ENCODE measurements at places on chromosomes 5 and 9.

- no peak for DNase-seq
These were observed 46.5 kb downstream of the SLC25A46 start for GRCh38 chr5:110785356-110785755.

DNA sequence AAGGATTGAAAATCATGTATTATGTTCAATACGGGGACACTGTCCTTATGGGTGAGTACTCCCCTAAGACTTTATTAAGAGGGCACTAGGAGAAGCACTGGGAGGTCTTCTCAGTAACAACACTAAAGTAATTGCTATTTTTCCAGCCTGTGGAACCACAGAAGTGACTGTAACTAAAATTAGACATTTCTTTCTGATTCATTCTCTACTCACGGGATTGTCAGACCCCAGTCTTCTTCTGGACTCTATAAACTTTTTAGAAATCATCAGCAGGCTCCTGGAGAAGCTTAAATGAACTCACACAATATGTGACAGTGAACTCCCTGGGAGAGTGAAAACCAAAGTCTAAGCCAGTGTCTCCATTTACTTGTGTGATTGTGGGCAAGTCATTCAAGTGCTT, 14.5 kb downstream of the TLR4 start:
- no peak for DNase-seq

GRCh38 chr5:169356181-169356580, 55.2 kb upstream of the SLIT3 start:
- no peak for DNase-seq

DNA sequence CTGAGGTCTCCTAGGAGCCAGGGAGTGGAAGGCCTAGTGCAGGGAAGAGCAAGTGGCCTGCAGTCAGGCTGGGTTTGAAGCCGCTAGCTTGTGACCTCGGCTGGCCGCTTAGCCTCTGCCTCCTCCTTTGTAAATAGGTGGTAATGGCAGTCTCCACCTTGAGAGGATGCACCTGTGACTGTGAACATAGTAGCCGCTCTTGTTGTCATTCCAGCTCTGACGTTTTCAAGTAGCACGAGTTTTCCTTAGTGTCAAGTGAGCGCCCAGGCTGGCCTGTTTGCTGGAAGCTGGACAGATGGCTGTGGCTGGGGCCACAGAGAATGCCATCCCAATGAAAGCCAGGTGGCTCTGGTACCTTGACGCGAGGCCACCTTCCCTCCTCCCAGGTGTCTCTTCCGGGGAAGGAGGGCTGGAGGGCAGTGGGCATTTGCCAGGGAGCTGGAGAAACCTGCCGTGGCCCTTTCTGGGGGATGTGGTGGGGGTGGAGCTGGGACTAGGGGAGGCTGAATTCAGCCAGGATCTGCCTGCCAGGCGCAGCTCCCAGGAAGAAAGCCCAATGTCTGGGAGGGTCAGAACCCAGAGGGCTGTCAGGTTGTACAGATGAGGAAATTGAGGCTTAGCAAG, 2.5 kb downstream of the ASS1 start:
- no peak for DNase-seq

DNA sequence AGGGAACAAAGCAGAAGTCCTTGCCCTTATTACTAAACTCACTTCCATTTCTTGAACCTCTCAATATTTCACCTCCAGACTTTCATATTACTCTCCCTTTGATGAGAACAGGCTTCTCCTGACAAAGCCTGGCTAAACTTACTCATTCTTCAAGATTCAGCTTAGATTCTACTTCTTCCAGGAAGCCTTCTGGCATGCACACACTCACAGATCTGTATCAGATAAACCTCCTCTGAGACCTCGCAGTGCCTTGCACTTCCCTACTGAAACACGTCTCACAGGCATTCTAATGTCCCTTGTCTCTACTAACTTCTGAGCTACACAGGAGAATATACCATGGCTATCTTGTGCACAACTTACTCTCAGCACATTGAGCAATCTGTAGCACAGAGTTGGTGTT, 16.6 kb upstream of the PAPPA start:
- no peak for DNase-seq

DNA sequence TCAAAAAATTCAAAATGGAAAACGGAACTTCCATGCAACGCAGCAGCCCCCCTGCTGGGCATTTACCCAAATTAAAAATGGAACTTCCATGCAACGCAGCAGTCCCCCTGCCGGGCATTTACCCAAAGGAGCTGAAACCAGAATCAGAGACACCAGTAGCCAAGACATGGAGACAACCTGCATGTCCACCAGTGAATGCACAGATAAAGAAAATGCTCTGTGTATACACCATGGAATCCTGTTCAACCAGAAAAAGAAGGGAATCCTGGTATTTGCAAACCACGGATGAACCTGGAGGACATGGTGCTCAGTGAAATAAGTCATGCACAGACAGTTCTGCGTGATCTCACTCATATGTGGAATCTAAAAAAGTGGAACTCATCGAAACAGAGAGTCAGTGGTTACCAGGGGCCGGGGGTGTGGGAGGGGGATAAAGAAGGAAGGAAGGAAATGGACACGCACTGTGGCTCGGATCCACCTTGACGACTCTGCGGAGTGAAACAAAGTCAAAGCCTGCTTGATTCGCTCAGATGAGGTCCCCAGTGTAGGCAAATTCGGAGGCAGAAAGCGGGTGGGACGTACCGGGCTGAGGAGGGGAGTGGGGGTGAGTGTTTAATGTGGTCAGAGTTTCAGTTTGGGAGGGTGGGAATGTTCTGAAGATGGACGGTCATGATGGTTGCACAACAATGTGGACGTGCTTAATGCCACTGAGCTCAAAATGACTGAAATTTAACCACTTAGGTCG, 40.2 kb upstream of the EXOC3 start:
- DNase-seq = no peak

DNA sequence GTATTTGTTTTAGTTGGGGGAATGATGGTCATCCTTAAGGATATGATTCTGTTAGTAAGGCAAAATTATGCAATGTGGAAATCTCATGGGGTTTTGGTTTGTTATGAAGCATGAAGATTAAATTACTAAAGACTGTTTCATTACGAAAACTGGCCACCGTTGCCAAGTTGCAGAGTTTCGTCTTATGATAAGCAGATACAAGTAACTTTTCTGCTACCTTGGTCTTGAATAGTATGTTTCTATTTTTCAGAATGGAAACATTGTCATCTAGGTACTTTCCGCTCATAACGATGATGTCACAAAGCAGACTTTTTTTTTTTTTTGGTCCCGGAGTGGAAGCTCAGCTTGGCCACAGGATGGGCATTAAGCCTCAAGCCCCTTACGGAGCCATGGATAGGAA, 4.2 kb downstream of the CCNI2 start:
- DNase-seq = no peak

- no peak for DNase-seq
These were observed 50.3 kb downstream of the ARHGAP26 start for GRCh38 chr5:142820447-142820846.

- DNase-seq = no peak
These were observed 6.6 kb upstream of the NCS1 start for GRCh38 chr9:130165579-130165978.

DNA sequence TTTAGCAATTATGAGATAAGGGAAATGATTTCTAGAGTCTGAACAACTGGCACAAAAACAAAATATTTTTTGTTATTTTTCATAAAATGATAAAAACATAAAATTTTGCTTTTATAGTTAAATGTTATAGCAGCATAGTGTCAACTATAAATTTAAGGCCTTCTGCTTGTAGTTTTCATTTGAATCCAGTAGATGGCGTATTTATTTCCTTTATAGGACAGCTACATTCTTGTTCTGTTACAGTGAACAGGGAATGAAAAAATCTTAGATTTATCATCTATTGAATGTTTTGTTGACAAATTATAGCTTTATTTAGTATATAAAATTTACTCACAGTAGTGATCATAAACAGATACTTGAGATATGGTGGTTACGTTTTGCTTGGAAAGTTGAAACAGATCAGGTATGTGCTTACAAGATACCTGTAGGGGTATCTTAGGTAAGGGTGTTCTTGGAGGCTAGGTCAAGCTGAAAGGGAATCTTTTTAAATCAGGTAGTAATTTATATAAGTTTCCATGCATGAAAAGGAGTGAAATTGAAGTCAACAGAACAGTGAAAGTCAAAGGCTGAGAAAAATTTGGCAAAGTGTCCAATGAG, 239.3 kb upstream of the GRIN3A start:
- DNase-seq = no peak

- no peak for DNase-seq
These were observed 67.8 kb downstream of the ENTREP1 start for GRCh38 chr9:69392826-69393225.

DNA sequence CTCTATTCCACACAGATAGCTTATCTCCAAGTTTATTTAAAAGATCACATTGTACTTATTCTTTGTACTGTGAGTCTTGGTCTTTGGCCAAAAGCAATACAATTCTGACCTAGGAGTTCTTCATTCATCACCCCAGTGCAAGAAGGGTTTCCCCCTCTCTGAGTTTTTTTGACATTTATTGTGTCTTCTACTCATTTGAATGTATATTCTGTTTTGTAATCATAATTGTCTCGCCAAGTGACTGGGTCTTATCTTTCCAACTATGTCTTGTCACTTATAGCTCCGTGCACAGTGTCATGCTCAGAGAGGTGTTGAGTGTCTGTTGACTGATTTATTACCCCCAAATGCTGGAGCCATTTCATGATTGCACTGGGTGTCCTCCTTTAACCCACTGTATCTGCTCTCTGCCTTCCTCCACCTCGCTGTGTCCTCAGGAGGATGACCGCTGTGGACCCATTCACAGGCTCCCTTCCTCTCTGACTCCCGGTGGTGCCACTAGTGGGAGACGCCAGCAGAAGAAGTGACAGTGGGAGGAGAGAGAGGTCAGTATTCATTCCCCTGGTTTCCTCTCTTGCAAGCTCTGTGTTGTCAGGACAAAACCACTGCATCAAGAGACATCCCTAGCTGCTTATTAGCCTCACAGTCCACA, 11.2 kb upstream of the TRIO start:
- no peak for DNase-seq

DNA sequence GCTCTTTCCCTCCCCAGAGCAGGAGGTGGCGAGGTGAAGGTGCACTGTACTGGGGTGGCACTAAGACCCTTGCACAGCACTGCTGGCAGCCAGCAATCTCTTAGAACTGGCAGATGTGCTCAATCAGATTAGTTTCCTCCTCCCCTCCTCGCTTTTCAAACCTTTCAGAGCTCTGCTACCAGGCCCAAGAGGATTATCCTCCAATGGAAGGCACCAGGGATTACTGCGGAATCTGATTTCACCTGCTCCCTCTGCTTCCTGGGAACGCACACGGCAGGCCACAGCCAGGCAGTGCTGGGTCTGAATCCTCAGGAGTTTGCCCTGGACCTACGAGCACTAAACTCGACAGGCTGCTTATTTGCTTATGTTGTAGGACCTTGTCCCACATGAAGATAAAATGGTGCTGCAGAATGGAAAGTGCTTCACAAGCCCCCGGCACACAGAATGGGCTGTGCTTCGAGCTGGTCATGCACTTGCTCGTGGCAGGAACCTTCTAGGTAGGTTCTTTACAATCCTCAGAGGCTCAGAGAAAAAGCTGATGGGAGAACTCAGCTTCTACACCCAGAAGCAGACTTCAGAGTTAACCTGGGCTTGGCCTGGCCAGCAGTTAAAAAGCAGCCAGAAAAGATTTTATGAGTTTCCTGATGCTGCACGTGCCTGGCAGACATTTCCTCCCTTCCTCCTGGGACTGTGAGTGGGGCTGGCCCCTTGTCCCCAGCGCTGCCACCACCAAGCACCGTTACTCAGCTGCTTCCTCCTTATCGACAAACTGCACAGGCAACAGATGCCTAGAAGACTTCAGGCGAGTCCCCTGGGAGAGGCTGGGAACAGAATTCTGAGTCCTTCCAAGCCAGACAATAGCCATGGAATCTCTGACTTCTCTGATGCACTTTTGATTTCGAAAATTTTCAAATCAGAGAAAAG, 33.1 kb downstream of the FABP6 start:
- no peak for DNase-seq

GRCh38 chr9:127955294-127956015, 17.8 kb upstream of the DPM2 start:
- DNase-seq = peak; percentile 64

DNA sequence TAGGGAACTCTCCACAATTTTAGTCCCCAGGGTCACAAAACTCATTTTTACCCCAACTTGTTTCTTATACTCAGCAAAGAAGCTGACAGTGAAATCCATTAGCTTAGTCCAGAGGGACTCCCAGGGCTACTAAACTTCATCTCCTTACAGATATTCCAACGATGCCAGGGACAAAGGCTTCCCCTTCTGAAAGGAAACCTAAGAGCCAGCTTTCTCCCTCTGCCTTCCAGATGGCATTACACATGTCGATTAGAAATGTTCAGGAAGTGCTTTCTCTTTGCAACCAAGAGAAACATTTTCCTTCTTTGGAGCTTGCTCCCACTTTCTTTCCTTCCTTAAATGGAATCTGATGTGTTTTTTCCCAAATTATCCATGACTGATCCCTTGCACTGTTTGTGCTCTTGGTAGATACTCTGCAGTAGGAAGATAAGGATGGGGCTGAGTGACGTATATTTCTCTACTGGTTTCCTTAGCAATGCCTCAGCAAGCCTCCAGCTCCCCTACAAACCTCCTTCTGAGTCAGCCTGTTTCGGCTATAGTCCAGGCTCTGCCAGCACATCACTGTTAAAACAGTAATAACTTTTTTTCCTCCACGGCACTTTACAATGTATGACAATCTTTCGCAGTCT, 43.0 kb upstream of the HTR4 start:
- no peak for DNase-seq

DNA sequence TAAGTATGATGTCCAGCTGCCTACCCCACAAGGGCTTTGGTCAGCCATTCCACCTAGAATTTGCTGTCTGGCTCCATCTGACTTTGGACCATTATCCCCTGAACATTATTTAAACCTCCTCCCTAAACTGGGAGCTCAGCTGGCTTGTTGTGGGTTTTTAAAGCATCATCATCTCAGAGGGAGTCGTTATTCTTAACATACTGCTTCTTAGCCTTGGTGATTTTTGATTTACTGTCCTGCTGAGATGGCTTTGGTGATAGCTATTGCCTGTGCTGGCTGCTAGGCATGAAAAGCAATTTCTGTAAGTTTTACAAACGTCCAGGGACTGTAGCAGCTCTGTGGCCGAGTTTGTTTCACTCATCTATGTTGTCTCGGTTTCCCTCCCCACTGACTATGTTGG, 256.1 kb downstream of the NR3C1 start:
- DNase-seq = no peak

- no peak for DNase-seq
These were observed 46.2 kb upstream of the GLRA1 start for GRCh38 chr5:151970885-151971284.

- no peak for DNase-seq
These were observed 18.4 kb upstream of the FOXI1 start for GRCh38 chr5:170087168-170087817.

DNA sequence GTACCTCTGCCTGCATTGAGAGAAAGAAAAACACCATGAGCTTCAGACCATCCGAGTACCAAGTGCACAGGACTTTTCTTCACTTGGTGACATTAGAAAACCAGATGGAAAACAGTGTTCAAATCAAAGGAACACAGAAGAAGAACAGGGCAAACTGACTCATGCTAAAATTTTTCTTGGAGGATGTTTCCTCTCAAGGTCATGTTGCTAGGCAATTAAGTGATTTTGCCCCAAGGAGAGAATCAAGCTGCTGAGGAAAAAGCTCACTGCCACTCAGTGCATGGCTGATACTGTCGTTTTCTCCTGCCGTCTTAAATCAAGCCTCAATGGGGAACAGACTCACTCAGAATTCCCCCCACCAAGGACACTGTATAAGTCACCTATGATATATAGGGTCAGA, 57.9 kb upstream of the SIMC1 start:
- DNase-seq = no peak

- no peak for DNase-seq
These were observed 230.5 kb downstream of the ATPSCKMT start for GRCh38 chr5:10019236-10019635.
